ENCODE measurements at places on chromosomes 7 and 10. TPM values are rescaled to one million over a fixed set of nuclear protein-coding genes. Genes with fewer than 3 reads are reported as not detected.

DNA sequence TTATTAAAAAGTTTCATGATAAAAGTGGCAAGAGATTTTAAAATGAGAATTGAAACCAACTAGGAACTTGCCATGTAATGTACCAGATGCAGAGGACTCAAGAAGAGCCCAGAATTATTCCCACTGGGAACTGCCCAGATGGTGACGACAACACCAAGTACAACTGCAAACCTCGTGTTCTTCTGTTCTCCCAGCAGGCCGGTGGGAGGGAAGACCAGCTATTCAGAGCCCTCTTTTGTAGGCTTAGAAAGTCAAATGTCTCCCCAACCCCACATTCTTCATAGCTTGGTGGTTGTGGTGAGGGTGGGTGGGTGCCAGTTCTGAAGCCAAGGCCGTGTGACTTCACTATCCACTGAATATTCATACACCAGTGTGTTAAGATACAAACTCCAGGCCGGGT, 54.3 kb upstream of the ITGB1 start:
- DNase-seq = no peak

- DNase-seq = no peak
Observed at GRCh38 chr7:4246536-4246935, 435.6 kb upstream of the FOXK1 start.

- DNase-seq = no peak
Observed at GRCh38 chr7:141339603-141340002, 211.6 kb upstream of the AGK start.

DNA sequence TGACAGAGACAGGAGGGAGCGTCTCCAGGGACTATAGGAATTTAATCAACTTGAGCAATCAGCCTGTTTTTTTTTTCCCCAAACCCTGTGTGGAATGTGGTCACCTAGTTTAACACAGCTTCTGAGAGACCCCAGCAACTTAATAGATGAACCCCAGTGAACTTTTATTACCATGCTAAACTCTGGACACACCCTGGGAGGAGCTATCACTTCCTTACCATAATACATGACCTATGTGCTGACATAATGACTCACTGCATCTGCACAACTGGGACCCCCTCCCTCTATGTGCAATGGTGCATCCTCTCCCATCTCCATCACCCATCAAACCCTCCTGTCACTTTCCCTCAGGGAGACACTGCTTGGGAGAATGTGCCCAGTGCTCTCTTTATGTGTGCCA, 83.7 kb downstream of the EPC1 start:
- no peak for DNase-seq

DNA sequence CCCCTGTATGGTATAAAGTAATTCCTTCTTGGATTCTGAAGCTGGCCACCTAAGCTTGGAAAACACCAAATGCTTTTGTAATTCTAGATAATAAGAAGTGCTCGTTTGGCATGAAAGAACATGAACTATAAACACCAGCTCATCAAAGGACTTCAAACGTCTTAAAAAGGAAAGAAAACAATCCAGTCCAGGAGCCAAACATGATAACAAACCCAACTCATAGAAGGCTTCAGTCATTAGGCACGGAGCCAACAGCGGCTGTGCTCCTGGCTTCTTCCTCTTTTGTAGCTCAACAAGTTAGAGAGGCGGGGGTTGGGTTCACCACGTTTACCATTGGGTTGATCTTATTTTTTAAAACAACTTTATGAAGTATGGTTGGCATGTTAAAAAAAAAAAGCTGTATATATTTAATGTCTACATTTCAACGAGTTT, 56.4 kb upstream of the ECHDC3 start:
- peak; percentile 85 for DNase-seq

DNA sequence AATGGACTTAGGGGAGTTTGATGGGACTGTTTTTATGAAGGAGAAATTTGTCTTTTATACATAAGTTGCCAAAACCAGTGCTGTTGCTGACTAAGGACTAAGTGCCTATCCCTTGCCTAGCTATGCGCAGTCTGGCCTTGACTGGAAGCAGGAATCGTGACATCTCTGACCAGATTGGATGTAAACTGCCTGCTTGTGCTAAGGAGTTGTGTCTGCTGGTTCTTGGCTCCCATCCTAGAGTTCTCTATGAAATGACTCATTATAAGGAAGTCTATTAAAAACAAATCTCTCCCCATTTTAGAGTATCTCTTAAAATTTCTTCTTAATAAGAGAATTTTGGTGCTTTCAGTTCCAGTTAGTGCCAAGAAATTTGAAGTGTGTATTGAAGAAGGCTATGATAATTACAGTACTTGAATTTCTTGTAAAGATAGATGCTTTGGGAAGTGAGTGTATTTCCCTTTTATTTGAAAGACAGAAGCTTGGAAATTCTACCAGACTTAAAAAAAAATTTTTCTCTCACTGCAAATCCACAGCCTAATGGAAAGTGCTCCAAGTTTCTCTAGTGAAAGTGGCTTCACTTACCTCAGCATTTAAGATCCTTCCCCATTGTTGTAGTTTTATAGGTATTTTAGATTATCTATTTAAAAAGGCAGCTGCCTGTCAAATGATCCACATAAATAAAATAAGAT, 77.6 kb downstream of the BICC1 start:
- DNase-seq = no peak

- DNase-seq = peak; percentile 5
Observed at GRCh38 chr7:90212149-90212495, 582 bp downstream of the STEAP2 start.

- no peak for DNase-seq
Observed at GRCh38 chr7:11327633-11328032, 354.0 kb downstream of the PHF14 start.

DNA sequence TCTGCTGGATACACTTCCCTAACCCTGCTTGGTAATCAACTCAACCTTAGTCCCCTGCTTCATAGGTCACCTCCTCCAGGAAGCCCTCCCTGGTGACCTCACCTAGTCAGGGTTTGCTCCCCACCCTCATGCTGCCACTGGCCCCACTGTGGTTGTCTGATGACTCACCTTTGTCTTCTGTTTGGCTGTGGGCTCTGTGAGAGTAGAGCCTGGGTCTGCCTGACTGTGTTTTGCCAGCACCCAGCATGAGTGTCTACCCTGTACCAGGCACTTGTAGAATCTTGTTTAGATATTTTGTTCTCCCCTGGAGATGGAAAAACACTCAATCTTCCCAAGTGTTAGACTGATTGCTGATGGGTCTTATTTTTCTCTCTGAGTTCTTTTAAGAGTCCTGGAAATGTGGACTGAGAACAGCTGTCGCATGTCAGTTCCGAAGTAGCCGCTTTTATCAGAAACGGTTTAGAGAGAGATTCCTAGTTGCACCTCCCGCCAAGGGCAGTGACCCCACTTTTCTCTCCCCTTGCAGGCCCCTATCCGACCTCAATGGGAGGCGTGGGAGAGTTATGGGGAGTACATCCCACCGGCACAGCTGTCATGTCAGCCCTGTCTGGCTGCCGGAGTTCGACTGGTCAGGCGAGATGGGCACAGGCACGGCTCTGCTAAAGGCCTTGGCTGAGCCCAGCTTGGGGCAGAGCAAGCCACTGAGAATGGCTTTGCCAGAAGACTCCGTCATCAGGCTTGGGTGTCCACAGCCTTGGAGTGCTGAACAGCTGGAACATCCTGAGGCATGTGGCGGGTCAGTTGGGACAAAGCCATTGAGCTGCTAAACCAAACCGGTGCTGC, 134.3 kb downstream of the GRK5 start:
- DNase-seq = peak; percentile 71

- no peak for DNase-seq
Observed at GRCh38 chr7:68206946-68207485, 1210.4 kb downstream of the TYW1 start.

DNA sequence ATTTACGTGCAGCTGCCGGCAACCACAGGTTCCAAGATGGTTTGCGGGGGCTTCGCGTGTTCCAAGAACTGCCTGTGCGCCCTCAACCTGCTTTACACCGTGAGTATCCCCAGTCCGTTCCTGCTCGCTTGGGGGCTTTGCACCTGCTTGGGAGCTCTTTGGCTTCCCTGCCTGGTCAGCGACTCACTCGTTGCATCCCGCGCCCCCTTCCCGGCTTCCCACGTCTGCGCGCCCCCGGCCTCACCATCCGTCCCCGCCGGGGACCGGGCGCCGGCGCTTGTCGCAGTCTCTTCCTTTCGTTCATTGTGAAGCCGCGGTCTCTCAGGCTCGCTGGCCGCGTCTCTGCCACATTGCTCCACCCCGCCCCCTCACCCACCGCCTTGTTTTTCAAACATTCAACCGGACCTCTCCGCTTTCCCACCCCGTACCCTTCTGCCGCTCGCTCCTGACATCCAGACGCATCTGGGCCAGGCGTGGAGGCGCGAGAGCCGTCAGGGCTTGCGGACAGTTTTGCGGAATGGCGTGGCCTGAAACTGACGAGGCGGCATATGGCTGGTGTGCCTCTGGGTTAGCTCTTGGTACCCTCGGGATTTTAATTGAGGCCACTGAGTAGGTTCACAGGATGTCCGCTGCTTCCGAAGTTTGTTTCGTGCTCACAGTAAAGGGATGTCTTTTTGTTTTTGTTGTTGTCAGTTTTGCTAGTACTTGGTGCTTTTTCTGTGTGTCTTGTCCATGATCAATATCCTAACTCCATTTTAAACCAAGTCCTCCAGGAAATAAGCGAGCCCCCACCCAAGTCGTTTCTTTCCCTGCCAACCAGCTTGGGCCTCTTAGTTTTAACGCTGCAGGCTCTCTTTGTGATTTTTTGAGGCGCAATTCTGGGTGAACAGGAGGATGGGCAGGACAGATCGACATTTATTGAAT, 639 bp downstream of the TSPAN13 start:
- DNase-seq = peak; percentile 50

GRCh38 chr7:66505531-66506451, 122.9 kb upstream of the KCTD7 start:
- peak; percentile 22 for DNase-seq

DNA sequence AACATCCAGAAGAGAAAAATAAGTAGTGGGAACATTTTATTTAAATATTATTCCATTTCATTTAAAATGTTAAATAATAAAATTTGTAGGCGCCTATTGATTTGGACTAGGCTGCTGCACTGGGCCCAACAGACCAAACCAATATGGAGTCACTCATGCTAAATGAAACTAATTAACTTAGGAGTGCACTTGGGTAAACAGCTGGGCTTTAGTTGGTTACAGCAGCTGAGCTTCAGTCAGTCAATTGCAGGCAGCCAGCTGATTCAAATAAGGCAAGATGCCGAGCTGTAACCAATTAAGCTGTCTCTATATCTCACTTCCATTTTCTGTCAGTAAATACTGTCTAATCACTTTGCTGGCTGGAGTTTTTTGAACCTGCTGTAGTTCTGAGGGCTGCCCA, 102.1 kb upstream of the WDR11 start:
- no peak for DNase-seq

- peak; percentile 7 for DNase-seq
Observed at GRCh38 chr10:77187376-77187999, 450.1 kb downstream of the KCNMA1 start.

- DNase-seq = peak; percentile 61
Observed at GRCh38 chr10:59240582-59241183, 64.2 kb downstream of the PHYHIPL start.

DNA sequence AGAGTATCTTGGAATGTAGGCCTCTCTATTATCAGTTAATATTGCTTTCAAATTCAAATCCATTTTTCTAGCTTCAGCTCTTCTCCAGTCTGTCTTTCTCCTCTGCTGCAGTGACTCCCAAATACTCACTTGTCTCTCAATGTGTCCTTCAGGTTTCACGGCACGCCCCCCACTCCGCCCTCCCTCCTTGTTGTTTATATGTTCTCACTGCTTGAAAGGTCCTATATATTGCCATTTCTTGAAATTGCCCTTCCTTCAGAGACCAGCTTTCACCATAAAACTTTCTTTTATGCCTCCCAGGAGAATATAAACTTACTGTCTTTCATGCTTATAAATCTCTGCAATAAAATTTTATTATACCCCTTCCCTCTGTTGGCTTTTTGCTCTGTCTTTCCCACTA, 668.2 kb downstream of the CCSER2 start:
- DNase-seq = no peak

- no peak for DNase-seq
Observed at GRCh38 chr10:62597226-62597625, 207.3 kb upstream of the ADO start.

GRCh38 chr7:116971869-116972268, 18.6 kb downstream of the ST7 start:
- DNase-seq = no peak

- DNase-seq = no peak
Observed at GRCh38 chr7:142808802-142809583, 38.2 kb downstream of the PRSS2 start.

- no peak for DNase-seq
Observed at GRCh38 chr10:120929166-120929565, 78.0 kb downstream of the WDR11 start.

DNA sequence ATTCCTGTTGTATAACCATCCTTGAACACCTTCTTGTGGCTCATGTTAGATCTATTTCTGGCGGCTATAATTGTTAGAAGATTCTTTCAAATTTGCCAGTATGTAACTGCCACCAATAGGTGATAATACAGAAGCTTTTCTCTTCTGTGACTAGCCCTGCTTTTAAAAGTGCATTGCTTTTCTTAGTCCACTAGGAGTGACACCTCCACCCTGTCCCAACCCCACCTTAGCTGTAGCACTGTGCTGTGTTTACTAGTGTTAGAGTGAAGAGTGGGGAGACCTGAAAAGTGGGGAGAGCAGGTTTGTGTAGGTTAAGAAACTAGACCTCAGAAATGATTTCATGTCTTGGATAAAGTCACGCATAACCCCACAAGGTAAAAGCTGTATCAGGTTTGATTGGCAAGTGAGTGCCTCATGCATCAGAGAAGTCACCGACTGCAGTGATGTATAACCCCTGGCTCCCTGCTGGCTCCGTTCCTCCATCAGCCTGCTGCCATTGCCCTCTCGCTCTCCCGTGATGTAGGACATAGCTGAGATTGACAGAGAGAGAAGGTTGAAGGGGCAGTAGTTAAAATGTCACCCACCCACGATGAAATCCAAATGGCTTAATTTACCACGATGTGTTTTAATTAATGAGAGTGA, 12.5 kb downstream of the NPVF start:
- no peak for DNase-seq

GRCh38 chr10:110777017-110777416, 94.7 kb upstream of the PDCD4 start:
- DNase-seq = no peak

ASZ1 gene
- not detected for total RNA-seq

CYP2C19 gene
- total RNA-seq = not detected

AMPH gene
- not detected for total RNA-seq

ANK3 gene
- total RNA-seq = under 0.01 TPM

SPDYE2 gene
- total RNA-seq = not detected

MGAM2 gene
- total RNA-seq = not detected

SPACDR gene
- total RNA-seq = 0.40 TPM

SPDYE6 gene
- not detected for total RNA-seq

VSTM4 gene
- 0.22 TPM for total RNA-seq

CYP2W1 gene
- not detected for total RNA-seq

DDX56 gene
- total RNA-seq = 37.0 TPM
